Stromal cell of bone marrow (primary cell): ENCODE measurements at places on chromosomes 1 and 21.
A peak's percentile ranks its signal among the peaks of the same experiment; 100 is the strongest.

GRCh38 chr1:54810153-54810942 is 9.2 kb upstream of the TTC22 start:
- peak; percentile 27 for DNase-seq

- no peak for DNase-seq
These were observed 1240.7 kb downstream of the BRINP3 start for GRCh38 chr1:189237008-189237407.

GRCh38 chr1:214124915-214125314 is 137.1 kb downstream of the PROX1 start:
- no peak for DNase-seq

- no peak for DNase-seq
These were observed 69.2 kb downstream of the TNR start for GRCh38 chr1:175674186-175674585.

DNA sequence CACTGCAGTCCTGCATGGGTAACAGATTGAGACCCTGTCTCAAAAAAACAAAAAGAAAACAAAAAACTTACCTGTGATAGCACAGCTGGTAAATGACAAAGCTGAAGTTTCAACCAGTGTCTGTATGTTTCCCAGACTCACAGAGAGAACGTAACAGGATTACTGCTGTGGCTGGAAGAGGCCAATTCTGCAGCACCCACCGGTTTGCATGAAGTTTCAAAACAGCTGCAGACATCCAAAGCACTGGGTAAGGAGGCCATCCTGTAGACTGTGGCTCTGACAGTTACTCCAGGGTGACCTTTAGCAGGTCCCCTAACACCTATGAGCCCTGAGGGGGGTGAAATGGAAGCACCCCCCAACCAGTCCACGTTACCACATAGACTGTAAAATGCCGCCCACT is 7.5 kb downstream of the ID3 start:
- no peak for DNase-seq

- DNase-seq = no peak
These were observed 1071.2 kb downstream of the TTLL7 start for GRCh38 chr1:82927753-82928152.

DNA sequence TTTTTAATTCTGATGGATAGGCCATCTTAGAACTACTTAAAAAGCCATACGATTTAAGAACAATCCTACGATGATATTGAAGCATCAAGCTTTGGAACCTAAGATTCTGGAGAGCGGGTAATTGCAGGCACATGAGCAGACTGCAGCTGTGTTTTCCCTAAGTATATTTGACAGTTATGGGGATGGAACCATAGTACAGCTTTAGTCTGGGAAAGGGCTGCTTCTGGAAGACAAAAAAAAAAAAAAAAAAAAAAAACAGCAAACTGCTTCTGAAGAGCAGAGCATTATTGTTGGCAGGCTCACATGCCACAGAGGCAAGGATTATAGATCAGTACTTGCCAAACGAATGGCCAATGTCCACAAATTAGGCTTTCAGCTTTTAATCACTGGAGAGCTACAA is 1618.7 kb downstream of the AMY1C start:
- DNase-seq = no peak

DNA sequence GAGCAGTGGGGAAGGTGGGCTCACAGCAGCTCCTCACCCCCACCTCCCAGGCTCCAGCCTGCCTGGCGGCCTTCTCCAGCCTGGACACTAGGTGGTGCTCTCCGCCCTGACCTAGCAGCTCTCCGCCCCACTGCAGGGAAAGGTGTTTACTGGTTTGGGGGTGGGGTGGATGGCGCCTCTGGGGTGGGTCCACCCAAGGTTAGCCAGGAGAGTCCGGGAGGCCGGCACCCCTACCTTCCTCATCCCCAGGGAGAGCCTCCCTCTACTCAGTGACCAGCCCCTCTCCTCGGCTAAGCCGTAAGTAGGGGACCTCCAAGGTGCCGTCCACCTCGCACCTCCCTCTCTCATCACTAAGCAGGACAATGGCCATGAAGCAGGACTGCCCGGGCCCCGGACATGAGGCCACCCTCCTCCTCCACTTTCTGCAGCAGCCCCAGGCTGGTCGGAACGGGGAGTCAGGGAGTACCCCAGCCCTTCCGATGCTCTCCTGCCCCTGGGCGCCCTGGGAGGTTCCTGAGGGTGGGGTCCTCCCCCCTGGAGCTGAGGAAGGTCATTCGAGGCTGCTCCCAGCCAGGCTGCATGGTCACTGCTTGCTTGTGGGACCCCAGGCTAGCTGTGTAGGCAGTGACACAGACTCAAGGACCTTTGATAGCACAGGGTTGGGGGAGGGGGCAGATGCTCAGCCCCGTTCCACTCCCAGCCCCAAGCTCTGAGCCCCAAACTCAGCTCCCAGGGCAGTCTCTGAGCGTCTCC is 101.4 kb upstream of the VAMP3 start:
- DNase-seq = peak; percentile 6

DNA sequence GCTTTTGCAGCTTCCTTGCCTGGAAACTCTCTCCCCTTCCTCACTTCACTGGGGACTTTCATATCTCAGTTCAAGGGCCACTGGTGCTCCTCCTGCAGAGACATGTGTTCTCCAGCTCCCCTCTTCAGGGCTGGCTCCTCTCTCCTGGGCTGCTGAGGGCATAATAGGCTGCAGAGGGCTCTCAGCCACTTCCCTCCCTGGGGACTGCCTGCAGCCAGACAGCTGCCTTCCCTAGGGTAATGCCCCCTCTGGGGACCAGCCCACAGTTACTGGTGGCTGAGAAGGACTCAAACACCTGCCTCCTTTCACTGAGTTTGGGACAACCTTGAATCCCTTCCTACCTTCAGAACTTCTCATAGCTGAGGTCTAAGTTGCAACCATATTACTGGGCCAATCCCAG is 104.8 kb upstream of the POU3F1 start:
- no peak for DNase-seq

DNA sequence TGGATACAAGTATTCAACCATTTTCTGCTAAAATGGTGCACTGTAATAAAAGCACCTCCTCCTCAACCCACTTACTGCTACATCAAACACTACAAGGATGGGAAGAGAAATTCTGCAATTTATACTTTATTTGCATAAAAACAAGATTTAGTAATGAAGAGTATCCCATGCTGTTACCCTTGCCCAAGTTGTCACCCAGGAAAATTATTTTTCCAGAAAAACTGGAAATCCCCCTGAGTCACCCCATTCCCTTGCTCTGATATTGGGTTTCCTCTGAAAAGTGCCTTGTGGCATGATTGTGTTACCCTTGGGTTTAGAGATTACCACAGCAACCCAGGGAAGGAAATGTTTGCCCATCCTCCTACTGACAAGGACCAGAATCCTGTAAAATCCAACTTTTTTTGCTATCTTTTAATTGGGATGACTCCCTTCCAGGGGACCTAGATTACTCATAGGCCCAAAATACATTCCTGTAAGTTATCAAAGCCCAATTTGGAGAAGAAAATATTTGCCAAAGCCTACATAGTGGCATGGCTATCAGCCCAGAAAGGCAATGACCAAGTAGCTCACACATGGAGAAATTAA is 16.5 kb upstream of the ZC3H11B start:
- peak; percentile 62 for DNase-seq

DNA sequence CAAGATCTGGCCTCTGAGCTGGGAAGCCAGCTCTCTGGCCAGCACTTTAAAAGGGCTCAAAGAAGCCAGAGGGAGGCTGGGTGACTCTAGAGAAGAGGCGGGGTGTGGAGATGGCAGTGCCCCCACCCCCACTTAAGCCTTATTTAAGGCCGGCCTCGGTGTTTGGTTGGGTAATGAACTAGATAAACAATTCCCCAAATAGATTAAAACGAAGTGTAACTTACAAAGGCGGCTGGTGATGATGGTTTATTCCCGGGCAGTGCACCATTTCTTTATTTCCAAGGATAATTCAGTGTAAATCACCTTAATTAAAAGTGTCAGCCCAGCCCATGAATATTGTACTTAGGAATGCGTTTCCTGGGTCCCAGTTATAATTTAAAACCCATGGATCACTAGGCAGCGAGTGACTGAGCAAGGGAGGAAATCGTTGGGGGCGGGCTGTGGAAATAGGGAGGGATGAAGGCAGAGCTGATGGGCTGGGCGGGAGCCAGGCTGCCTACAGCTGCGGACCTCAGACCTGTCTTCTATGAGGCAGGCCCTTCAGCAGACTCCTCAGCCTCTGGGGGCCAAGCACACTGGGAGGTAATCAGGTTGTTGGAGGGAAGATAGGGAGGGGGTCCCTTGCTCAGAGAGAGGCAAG is 54.9 kb downstream of the TMEM53 start:
- DNase-seq = no peak

- no peak for DNase-seq
These were observed 12.1 kb downstream of the EPHA2 start for GRCh38 chr1:16143566-16144324.

- DNase-seq = no peak
These were observed 179.2 kb downstream of the ATP6V1G3 start for GRCh38 chr1:198361237-198361767.

DNA sequence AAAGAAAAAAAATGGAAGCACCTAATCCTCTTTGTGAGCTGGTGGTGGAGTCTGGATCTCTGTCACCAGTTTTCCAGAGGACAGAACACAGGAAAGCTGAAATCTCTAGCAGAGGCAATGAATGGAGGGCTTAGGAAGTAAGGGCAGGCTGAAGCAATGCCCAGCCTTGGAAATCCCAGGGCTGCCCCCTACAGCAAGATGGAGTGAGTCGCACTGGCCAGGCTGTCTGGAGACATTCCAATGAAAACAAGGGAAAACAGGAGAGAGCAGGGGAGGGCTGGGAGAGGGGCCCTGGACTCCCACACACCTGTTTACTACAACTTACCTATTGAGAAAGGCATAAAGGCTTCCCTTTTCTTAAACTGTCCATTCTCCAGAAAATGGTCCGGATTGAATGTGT is 25.9 kb downstream of the CYP2J2 start:
- DNase-seq = no peak

- no peak for DNase-seq
These were observed 45.5 kb downstream of the GNG12 start for GRCh38 chr1:67787746-67788145.

DNA sequence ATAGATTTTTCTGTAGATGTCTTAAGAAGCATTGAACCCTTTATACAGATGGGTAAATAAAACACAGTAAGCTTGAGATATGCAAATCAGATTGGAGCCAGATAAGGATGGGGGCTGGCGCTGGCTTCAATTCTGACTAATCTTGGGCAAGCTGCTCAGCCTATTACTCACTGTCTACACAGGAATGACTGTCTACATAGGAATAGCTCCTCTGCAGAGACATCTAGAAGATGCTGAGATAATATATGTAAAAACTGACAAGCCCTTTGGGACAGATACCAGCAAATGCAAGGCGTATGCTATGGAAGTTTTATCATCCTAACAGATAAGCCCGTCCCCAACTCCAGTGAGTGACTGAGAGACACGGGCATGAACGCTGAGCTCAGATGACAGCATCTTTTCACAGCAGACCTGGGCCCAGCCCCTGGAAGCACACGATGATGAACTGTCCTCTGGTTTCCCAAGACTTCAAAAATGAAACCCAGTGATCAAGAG is 1.7 kb downstream of the CLDN14 start:
- DNase-seq = peak; percentile 60

- no peak for DNase-seq
These were observed 57.4 kb downstream of the B3GALT5 start for GRCh38 chr21:39669976-39670661.

DNA sequence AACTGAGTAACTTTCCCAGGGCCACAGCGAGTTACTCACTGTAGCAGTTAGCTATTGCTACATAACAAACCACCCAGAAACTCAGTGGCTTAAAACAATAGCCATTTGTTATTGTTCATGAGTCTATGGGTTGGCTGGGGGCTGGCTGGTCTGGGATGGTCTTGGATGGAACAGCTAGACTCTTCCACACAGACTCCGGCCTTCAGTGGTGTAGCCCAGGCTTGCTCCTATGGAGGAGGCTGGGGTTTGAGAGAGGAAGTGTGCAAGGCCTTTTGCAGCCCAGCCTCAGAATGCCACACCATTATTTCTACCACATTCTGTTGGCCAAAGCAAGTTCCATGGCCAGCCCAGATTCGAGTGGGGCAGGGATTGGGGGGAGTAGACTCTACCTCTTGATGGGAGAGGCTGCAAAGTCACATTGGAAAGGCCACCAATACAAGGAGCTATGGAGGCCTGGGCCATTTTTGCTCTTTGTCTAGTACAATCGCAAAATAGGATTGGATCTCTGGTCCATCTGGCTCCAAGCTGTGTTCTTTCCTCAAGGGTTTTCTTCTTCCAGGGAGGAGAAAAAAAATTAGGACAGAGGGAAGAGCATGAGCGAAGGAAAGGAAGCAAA is 37.5 kb upstream of the TTC22 start:
- no peak for DNase-seq

- DNase-seq = peak; percentile 69
These were observed 81.1 kb upstream of the AK4 start for GRCh38 chr1:65066766-65067490.

GRCh38 chr1:6167391-6168303 is 12.5 kb downstream of the CHD5 start:
- no peak for DNase-seq
